H9 (cell line): ENCODE measurements at places on chromosomes 13 and 19. TPM values are rescaled to one million over a fixed set of nuclear protein-coding genes. Genes with fewer than 3 reads are reported as not detected.

Gene HTR2A
- not detected in 2 replicates for total RNA-seq

Gene SPRY2
- 55.4 and 56.4 TPM in 2 replicates for total RNA-seq

Gene TEX29
- total RNA-seq = 0.33 TPM in 1 of 2 replicates, not detected in the other

Gene PVR
- 29.2 and 30.5 TPM in 2 replicates for total RNA-seq

Gene LGALS7
- 0.92 TPM in 1 of 2 replicates, not detected in the other for total RNA-seq

DNA sequence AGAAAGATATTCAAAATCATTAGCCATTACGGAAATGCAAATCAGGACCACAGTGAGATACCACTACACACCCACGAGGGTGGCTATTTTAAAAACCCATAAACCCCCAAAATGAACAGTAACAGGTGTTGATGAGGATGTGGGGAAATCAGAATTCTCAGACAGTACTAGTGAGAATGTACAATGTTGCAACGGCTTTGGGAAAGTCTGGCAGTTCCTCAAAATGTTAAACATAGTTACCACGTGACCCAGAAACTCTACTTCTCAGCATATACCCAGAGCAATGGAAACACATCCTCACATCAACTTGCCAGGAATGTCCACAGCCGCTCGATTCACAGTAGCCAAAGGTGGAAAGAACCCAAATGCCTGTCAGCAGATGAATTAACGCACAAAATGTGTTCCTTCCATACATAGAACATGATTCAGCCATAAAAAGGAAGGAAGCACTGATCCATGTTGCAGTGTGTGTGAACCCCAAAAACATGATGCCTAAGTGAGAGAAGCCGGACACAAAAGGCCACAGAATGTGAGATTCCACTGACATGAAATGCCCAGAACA lies 7.0 kb downstream of the PLVAP start:
- no peak for DNase-seq

DNA sequence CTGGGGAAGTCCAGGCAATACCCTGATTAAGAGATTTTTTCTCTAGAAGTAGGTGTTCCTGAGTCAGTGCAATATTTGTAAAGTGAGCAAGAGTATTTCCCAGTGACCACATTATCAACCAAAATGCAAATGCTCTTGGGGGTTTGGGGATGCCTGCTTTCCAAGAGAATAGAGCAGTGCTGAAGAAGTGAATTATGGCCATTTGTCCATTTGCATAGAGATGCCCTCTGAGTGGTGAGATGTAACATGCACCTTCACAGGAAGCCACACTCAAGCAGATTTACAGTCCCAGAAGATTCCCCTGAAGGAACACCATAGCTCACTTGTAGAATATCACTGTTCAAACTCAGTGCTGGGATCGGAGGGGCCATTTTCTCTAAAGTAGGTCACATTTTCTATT lies 71.8 kb downstream of the TNFSF11 start:
- DNase-seq = no peak

DNA sequence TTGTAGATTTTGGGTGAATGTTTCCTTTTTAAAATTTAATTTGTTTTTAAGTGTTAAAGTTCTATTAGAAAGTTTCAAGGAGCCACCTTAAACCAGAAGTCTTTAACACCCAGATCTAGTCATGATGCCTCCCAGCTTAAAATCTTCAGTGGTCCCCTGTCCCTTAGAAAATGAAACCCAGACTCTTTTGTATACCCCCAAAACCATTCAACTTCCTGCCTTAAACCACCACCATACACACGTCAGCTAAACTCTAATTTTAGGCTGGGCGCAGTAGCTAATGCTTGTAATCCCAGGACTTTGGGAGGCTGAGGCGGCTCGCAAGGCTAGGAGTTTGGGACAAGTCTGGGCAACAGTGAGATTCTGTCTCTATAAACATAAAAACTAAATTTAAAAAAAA lies 37.9 kb downstream of the N4BP2L1 start:
- no peak for DNase-seq

DNA sequence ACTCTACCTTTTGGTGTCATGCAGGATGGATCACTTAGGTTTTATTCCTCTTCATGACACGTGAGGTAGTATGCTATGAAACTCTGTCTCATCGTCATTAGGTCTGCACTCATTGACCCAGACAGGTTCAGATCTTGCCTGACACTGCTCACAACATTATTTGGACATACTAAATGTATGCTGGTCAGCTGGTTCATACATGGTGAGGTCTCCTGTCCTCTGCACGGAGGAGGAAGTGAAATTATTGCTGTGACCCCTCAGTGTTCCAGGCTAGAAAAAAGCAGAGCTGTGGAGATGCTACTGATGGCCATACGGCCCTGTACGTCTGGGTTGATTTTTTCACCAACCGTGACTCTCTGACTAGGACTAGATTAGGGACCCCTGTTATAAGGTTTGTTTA lies 35.8 kb downstream of the LATS2 start:
- no peak for DNase-seq

DNA sequence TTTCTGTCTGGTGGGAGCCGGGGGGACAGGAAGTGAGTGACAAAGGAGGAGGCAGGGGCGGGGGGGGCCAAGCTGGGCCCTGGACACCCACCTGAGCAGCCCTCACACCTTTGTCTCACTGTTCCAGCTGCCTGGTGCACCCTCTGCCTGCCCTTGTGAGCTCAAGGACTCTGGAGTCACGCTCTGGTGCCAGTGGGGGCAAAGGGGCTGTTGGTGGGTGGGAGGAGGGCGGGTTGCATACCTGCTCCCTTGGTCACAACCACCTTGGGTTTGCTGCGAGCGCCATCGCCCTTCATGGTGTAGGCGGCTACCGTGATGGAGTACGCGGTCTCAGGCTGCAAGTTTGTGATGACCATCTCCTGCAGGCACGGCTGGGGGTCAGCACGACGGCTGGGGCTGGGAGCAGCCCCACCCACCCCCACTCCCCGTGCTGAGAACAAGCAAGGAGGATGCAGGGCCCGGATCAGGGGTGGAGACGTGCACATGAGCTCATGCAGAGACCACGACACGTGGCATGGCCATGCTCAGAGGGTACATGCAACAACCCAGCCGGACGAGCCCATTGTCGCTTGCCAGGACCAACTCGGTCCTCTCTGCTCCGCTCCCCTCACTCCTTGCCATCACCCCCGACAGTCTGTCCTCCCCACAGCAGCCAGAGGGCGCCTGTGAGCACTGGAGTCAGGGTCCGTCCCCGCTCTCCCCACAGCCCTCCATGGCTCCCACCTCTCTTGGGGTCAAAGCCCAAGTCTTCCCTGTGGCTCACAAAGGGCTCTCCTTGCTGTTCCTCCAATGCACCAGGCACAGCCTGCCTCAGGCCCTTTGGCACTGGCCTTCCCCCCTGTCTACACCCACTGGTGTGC lies 114.9 kb downstream of the PTPRS start:
- DNase-seq = peak; percentile 77

DNA sequence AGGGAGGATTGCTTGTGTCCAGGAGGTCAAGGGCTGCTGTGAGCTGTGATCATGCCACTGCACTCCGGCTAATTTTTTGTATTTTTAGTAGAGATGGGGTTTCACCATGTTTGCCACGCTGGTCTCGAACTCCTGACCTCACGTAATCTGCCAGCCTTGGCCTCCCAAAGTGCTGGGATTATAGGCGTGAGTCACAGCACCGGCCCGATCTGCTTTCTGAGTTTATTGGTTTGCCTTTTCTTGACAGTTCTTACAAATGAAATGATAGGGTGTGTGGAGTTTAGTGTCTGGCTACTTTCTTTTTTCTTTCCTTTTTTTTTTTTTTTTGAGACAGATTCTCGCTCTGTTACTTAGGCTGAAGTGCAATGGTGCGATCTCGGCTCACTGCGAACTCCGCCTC lies 848 bp downstream of the C19orf44 start:
- no peak for DNase-seq

- no peak for DNase-seq
These were observed 211.5 kb downstream of the URI1 start for GRCh38 chr19:30153326-30154210.

- DNase-seq = no peak
These were observed 462.1 kb downstream of the OLFM4 start for GRCh38 chr13:53490752-53491151.

GRCh38 chr13:62482351-62482750 lies 1066.7 kb upstream of the PCDH20 start:
- DNase-seq = no peak

DNA sequence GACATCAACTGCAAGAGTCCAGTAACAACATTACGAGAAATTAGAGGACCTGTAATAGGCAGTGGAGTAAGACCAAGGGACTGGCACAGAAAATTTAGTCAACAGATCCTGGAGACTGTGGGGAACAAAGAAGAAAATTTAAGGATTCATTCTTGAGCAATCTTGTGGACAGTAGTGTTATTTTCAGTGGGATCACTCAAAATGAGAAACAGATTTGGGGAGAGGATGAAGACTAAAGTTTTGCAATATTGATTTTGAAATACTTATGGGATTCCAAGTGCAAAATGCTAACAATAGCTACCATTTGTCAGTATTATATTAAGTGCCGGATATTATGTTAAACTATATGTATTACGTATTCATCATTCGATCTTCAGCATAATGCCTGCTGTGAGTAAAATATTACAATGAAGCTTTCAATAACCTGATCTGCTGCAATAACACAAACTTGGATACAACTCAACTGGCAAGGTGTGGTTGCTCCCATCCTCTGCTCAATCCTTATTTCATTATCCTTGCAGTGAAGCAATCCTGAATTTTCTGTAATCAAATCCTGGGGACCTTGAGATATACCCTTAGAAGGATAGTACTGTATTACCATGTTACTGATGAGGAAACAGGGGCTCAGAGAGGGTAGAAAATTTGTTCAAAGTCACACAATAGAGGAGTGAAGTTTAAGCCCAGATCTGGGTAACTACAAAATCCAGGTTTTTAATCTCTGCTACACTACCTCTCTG lies 84.2 kb downstream of the SACS start:
- no peak for DNase-seq

DNA sequence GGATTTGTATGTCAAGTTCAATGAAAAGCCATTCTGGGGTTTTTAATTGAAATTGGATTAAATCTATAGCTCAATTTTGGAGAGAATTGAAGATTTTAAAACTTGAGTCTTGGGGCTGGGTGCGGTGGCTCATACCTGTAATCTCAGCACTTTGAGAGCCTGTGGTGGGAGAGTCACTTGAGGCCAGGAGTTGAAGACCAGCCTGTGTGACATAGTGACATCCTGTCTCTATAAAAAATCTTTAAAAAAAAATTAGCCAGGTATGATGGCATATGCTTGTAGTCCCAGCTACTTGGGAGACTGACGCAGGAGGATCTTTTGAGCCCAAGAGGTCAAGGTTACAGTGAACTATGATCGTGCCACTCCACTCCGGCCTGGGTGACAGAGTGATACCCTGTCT lies 41.2 kb downstream of the VAV1 start:
- DNase-seq = no peak

GRCh38 chr19:7483720-7484201 lies 5.1 kb downstream of the PEX11G start:
- no peak for DNase-seq

- no peak for DNase-seq
These were observed 123.5 kb downstream of the DNAJC3 start for GRCh38 chr13:95800436-95800835.

DNA sequence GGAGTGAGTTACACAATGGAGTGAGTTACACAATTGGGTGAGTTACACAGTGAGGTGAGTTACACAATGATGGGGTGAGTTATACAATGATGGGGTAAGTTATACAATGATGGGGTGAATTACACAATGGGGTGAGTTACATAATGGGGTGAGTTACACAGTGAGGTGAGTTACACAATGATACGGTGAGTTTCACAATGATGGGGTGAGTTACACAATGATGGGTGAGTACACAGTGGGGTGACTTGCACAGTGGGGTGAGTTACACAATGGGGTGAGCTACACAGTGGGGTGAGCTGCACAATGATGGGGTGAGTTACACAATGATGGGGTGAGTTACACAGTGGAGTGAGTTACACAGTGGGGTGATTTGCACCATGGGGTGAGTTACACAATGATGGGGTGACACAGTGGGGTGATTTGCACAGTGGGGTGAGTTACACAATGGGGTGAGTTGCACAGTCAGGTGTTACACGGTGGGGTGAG lies 52.5 kb upstream of the GAS6 start:
- peak; percentile 12 for DNase-seq

DNA sequence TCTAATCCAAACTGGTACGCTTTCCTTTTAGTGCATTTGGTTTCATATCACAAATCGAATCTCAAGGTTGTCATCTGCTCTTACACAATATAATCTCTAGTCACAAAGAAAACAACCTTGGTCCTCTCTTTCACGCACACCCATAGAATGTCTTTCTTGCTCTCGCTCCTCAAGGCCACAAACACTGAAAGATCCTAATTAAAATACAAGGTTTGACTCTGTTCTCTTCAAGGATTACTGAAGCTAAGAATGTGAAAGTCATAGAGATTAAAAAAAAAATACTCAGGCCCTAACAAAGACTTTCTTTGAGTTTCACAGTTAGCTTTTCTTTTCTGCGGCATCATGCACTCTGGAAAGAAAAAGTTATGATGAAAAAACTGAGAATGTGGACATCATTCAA lies 891.5 kb downstream of the EFNB2 start:
- no peak for DNase-seq

DNA sequence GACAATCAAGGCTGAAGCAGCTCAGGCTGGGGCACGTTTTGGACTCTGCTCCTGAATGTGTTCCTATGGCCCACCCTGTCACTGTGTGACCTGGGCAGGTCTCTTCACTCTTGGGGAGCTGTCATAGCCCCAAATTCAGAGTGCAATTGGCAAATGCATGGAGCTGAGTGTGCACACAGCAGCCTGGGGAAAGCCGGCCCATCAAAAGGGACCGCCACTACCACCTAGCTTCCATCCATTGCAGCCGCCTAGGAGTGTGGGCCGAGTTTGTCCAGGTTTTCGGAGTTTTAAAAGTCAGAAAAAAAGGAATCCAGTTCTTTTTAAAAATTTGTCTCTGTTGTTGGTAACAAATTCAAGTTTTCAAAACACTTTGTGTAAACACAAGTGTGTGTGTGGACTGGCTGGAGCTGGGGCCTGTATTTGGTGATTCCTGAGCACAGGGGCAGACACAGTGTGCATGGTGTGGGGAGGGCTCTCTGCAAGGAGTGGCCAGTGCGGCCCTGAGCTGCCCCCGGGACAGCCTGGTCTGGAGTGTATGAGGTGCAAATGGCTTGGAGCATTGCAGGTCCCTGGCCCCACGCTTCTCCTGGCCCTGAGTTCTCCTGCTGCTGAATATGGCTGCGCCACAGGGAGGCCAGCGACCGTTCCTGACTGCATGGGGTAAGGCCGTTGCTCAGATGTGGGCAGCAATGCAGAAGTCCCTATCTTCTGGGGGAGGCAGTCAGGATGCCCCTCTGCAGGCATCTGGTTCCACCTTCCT lies 13.2 kb upstream of the ZNF536 start:
- no peak for DNase-seq

DNA sequence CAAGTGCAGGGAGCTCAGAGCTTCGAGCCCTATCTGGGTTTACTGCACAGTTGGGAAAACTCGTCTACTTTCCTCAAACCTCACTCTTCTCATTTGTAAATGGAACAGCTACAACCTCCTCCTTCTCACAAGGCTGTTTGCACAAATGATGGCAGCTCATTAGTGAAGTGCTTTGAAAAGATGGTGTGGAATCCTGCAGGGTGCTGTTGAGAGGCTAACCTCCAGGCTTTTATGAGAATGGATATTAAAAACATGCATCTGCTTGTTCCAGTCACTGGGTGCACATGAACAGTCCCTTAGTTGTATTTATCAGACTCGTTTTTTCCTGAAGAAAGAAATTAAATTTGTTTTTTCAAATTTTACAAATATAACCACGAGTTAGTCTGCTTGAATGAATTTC lies 36.6 kb downstream of the PCDH8 start:
- no peak for DNase-seq

- no peak for DNase-seq
These were observed 46.2 kb downstream of the GATAD2A start for GRCh38 chr19:19451429-19452242.
